ENCODE measurements at places on chromosomes 3 and 15.

DNA sequence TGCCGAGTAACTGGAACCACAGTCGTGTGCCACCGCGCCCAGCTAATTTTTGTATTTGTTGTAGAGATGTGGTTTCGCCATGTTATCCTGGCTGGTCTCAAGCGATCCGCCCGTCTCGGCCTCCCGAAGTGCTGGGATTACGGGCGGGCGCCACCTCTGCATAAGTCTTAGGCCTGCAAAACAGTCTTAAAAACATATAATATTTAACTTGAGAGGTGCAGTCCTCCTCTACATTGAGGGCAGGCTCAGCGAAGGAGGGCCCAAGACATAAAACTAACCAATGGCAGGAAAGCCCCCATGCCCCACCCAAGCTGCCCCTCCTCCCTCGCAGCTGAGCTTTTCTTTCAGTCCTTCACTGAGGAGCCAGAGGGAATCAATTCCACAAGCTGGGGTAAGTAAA is at the start of gene SLC28A2:
TSS of gene SLC28A2 (plus strand) at position 347 of the 400 bp plus-strand sequence. CDS start 982 bp downstream, outside the sequence.
- no peak for DNase-seq

DNA sequence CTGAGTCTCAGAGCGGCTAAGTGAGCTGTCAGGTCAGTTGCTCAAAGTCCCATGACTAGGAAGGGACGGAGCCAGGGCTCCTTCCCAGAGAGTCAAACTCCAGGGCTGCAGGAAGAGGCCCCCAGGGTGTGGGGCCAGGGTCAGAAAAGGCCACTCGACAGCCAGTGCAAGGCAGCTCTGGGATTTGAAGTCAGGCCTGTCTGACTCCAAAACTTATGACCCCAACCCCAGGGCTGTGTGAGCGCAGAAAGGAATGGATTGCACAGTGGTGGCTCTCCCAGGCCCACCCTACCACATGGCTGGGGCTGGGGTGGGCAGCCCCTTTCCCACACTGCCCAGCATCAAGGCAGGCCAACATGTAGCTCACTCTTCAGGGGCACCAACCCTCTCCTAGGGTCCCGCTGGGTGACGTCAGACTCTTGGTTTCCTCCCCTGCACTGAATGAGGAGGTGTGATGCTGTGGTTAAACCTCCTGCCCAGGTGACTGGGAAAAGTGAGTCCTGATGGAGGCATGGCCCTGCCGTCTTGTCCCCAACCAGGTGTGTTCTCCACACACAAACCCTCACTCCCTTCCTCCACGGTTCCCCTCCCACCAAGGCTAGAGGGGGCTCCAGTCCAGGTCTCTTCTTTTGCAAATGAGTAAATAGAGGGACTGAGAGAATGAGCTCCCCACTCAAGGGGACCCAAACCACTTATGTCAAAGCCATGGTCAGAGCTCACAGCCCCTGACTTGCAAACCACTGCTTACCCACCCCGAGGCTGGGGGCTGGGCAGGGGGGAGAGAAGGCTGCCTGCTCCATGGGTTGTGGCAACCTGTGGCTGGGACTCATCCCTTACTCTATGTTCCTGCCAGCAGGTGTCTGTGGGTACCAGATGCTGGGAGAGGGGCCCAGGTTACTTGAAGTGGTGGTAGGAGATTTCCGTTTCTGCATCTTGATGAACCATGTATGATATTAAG is 23.8 kb upstream of the CORO2B start:
- no peak for DNase-seq

DNA sequence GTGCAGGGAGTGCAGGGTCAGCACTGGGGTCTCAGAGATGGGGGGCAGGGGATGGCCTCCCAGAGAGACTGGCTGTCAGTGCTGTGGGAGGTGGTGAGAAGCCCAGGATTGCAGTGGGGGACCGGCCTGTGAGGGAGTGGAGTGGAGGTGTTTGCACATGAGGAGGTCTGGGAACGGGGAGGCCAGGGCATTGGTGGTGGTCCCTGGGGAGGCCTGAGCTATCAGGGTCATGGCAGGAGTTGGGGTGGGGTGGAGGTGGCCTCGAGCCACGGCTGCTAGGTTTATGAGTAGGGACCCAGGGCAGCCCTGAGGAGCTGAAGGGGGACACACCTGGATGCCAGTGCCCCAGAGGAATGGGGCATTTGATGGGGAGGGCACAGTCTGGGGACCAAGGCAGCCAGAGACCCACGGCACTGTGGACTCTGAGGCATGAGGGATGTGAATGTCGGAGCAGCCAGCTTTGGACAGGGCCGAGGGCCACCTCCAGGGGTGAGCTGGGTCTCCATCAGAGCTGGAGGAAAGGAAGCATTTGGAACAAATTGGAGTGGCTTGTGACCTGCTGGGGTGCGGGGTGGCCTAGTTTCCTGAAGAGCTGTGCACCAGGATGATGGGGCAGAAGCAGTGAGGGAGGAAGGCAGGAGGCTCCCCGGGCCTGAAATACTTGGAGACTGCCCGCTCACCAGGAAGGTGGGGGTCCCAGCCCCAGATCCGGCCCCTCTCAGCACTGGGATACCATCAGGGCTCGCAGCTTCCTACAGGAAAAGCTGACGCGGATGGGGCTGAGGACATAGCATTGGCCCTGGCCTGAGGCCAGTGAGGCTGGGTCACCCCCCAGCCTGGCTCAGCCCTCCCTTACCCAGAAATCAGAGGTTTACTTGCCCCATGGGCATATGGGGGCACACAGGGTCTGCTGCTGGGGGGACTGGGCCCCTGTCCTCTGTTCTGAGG is 9.5 kb upstream of the CSPG4 start:
- DNase-seq: no peak

GRCh38 chr15:61857169-61857829 is 202.9 kb downstream of the VPS13C start:
- DNase-seq: no peak

DNA sequence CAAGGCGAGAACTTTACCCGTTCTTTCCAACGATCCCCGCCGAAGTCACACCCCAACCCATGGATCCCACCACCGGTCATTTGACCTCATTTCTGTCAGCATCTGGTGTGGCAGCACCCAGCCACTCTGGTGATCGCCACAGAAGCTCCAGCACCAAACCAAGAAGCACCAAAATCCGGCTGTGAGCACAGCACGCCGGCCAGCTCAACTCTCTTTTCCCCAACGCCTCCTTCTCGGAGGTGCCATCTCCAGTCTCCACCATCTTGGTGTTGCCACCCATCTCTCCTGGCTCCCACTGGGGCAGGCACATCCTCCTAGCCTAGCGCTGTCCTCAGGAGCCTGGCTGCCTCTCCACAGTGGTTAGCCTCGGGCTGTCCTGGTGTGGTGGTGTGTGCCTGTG is 6.5 kb downstream of the MUC4 start:
- no peak for DNase-seq

- no peak for DNase-seq
These were observed 8.5 kb downstream of the SEMA4B start for GRCh38 chr15:90209591-90209990.
